CD8-positive, alpha-beta T cell (primary cell): ENCODE measurements at places on chromosomes 7 and 10.

DNA sequence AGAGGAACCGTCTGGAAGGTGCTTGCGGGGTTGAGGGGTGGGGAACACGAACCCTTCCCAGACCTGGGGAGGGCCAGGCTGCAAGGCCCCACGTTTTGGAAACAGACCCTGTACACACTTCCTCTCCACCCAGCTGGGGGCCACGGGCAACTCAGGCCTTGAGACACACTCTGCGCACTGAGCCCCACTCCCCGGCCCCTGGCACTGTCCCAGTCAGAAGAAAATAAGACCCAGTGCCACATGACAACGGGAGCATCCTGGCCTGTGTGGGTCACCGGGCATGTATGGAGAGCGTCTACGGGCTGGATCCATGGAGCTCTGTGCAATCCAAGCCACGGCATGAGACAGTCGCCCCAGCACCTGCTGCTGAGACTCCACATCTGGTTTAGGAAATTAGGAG lies 63.7 kb downstream of the CARD11 start:
- DNase-seq: no peak

DNA sequence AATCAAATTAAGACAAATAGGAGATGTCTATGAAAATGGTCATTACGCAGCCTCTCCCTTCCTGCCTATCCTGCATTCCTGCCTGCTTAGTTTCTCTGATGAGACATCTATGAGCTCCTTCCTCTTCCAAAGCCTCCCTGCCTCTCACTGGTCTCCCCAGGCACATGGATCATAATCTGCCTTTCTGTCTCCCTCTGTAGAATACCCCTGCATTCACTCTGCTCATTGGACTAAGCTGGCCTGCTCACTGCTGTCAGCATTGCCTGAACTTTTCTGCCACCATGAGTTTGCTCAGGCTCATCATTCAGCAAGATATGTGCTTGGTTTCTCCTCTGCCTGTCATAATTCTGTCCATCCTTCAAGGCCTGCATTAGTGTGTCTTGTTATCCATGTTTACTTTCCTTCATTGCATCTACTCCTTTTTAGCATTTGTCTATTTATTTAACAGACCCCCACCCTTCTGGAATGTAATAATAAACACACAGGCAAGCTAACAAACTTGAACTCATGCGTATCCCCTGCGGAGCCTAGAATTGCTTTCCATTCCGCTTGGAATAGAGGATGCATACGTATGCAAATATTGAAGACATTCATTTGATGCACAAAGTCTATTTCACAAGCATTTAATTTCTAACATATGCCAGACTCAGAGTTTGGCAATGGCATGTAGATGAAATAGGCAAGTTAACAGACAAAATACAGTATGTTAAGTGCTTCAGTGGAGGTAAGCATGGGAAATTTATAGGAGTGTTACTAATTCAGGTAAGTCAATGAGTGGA lies 88.3 kb downstream of the PTPRZ1 start:
- DNase-seq: no peak

- peak; percentile 53 for DNase-seq
Observed at GRCh38 chr10:110802551-110803238, 69.0 kb upstream of the PDCD4 start.

DNA sequence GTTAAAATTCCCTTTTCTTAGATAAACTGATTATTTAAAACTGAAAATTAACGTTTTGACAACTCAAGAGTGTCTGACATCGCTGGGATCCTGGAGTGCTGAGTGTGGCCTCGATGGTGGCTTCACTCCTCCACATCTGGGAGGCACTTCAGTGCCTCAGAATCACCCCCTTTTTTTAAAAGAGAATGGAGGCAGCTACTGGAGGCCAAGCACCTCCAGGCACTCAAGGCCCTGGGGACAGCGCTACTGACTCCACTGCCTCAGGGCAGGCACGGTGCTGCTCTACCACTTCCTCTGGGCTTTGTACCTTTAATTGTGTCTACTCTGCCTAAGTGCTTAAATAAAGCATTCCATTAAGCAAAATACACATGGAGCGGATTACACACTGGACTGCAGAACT lies 27.2 kb upstream of the NCAPG2 start:
- no peak for DNase-seq

DNA sequence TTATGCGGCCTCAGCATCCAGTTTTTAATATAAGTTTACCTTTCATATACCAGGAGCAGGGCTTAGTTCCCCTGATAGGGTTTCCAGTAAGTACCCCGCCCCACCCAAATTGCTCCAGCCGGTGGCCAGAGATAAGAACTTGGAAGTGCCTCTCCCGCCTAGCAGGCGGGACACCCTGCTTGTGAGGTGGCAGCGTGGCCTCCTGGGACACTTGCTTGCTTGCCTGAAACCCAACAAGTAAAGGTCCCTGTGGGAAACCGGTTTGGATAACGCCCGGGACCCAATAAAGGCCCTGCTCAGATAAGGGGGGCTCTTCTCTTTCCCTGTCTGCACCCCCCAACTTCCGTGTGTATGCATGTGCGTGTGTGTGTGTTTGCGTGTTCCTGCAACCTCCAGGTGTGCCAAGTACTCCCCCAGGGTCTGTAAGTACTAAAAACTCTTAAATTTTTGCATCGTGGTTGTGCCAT lies 154.3 kb downstream of the ARHGAP21 start:
- DNase-seq: no peak

DNA sequence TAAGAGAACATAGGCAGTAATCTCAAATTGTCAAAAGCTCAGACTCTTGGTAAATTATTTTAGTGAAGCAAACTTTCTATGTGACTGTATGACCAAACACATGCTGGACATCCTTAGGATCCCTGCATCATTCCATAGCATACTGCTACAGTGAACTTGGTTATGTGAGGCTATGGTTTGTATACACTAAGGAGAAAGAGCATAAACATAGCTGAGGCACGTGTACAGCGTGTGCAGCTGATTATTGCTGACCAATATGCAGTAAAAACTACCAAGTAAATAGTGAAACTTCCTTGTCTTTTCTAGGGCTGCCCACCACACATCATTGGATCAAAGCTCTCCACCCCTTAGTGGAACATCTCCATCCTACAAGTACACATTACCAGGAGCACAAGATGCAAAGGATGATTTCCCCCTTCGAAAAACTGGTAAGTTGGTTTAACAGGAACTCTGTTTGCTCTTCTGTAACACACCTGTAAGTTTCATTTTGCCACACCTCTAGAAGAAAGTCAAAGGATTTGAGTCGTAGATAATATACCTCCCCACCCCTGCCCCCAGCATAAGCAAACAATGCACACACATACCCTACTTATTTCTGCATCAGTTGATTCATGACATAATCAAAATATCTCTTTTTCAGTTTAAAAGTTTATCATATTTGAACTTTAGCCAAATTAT lies 98.2 kb downstream of the HDAC9 start:
- no peak for DNase-seq
